ENCODE measurements at places on chromosomes 12 and 14. TPM values are rescaled to one million over a fixed set of nuclear protein-coding genes. Genes with fewer than 3 reads are reported as not detected.

Gene RNASE2
- not detected for total RNA-seq

Gene JPH4
- total RNA-seq: not detected

Gene OR6C2
- total RNA-seq: not detected

Gene GALNT8
- total RNA-seq: 2.1 TPM

Gene PAPLN
- total RNA-seq: 0.39 TPM

Gene GAPDH
- 4,315 TPM for total RNA-seq

Gene ENDOU
- not detected for total RNA-seq

Gene KLRC1
- 0.12 TPM for total RNA-seq

Gene C3AR1
- total RNA-seq: 0.60 TPM

Gene CHFR
- total RNA-seq: 65.6 TPM

Gene PPP1CC
- 469 TPM for total RNA-seq

Gene PRB2
- total RNA-seq: not detected

- peaks cover 10% of the 10 kb centered on the region for H3K27me3 ChIP-seq
- no peak overlapping the region for H3K27ac ChIP-seq
- no peaks in the 10 kb centered on the region for H3K4me1 ChIP-seq
- DNase-seq: no peak
- H3K36me3 ChIP-seq: no peaks in the 10 kb centered on the region
Measured at GRCh38 chr14:74973905-74974363, 18.5 kb upstream of the PGF start.

DNA sequence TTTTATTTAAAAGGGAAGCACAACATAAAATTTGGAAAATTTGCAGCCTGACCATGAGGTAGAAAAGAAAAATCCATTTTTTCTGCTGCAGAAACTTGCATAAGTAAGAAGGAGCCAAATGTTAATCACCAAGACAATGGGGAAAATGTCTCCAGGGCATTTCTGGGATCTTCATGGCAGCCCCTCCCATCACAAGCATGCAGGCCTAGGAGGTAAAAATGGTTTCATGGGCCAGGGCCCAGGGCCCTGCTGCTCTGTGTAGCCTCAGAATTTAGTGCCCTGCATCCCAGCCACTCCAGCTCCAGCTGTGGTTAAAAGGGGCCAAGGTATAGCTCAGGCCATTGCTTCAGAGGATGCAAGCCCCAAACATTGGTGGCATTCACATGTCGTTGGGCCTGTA is 735.6 kb downstream of the GALC start:
- H3K36me3 ChIP-seq: no peaks in the 10 kb centered on the region
- H3K4me1 ChIP-seq: no peaks in the 10 kb centered on the region
- no peak overlapping the region for H3K27ac ChIP-seq
- DNase-seq: no peak

DNA sequence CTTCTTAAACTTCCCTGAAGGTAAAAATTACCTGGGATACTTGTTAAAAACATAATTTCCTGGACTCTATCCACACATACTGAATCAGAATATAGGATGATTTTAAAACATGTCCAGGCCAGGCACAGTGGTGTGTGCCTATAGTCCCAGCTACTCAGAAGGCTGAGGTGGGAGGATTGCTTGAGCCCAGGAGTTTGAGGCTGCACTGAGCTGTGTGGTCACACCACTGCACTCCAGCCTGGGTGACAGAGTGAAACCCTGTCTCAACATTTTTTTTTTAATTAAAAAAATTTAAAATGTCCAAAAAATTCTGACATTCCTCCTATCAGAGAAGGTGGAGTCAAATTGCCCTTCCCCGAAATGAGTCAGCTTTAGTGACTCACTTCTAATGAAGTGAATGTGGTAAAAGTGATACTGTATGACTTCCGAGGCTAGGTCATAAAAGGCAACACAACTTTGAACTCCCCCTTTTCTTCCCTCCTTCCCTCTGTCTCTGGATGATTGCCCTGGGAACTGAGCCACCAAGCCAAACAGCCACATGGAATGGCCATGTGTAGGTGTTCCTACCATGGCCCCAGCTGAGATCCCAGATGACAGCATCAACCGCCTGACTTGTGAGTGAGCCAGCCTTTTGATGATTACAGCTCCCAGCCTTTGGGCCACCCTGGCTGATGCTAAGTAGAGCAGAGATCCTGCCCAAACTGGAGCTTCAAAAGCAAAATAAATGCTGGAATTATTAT is 36.3 kb downstream of the LIMA1 start:
- peaks cover 15% of the 10 kb centered on the region for H3K36me3 ChIP-seq
- peaks cover 38% of the 10 kb centered on the region for H3K4me1 ChIP-seq
- H3K27me3 ChIP-seq: peaks cover 1% of the 10 kb centered on the region
- H3K27ac ChIP-seq: peak overlapping the region; percentile 90
- peak overlapping the region; percentile 79 for H3K4me3 ChIP-seq

- no peak overlapping the region for H3K4me3 ChIP-seq
- peaks cover 64% of the 10 kb centered on the region for H3K36me3 ChIP-seq
- no peak for DNase-seq
- no peaks in the 10 kb centered on the region for H3K27me3 ChIP-seq
- H3K4me1 ChIP-seq: peaks cover 42% of the 10 kb centered on the region
- H3K27ac ChIP-seq: peak overlapping the region; percentile 67
Measured at GRCh38 chr12:54933376-54933775, 51.2 kb downstream of the TESPA1 start.

GRCh38 chr14:88505621-88506020 is 49.2 kb downstream of the PTPN21 start:
- no peak overlapping the region for H3K27ac ChIP-seq
- H3K36me3 ChIP-seq: no peaks in the 10 kb centered on the region
- H3K27me3 ChIP-seq: peaks cover 21% of the 10 kb centered on the region
- H3K4me1 ChIP-seq: no peaks in the 10 kb centered on the region

- H3K4me1 ChIP-seq: no peaks in the 10 kb centered on the region
- H3K4me3 ChIP-seq: no peak overlapping the region
- H3K27me3 ChIP-seq: peaks cover 11% of the 10 kb centered on the region
- no peaks in the 10 kb centered on the region for H3K36me3 ChIP-seq
- no peak for DNase-seq
Measured at GRCh38 chr14:65804439-65805112, 392.0 kb downstream of the FUT8 start.

- H3K27ac ChIP-seq: no peak within 1 kb of the TSS
- no peaks in the 10 kb centered on the region for H3K4me1 ChIP-seq
- H3K36me3 ChIP-seq: no peaks in the 10 kb centered on the region
- H3K27me3 ChIP-seq: peaks cover 24% of the 10 kb centered on the region
Measured at GRCh38 chr14:24398653-24399446, at the start of gene NYNRIN. NYNRIN (plus strand) TSS chr14:24399003; CDS start chr14:24399247, 244 bp downstream.

DNA sequence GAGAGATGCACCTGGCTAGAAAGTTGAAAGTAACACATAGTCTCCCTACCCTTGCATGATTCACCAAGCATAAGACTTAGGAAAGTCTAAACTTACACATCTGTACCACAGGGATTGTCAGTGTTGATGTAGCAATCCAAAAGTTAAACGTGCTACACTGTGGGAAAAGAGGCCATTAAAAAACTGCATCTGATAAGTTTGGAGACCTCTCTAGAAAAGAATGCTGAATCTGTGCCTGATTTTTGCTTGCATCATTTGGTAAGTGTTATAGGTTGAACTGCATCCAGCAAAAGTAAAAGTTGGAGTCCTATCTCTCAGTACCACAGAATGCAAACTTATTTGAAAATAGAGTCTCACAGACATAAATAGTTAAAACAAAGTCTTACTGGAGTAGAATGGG is 126.6 kb downstream of the SLC6A15 start:
- no peak overlapping the region for H3K4me3 ChIP-seq
- no peak overlapping the region for H3K27ac ChIP-seq
- DNase-seq: no peak
- H3K27me3 ChIP-seq: no peaks in the 10 kb centered on the region
- no peaks in the 10 kb centered on the region for H3K4me1 ChIP-seq

- no peaks in the 10 kb centered on the region for H3K4me1 ChIP-seq
- H3K36me3 ChIP-seq: no peaks in the 10 kb centered on the region
- no peak overlapping the region for H3K27ac ChIP-seq
- no peak overlapping the region for H3K4me3 ChIP-seq
Measured at GRCh38 chr12:130461447-130461815, 123.7 kb downstream of the PIWIL1 start.

DNA sequence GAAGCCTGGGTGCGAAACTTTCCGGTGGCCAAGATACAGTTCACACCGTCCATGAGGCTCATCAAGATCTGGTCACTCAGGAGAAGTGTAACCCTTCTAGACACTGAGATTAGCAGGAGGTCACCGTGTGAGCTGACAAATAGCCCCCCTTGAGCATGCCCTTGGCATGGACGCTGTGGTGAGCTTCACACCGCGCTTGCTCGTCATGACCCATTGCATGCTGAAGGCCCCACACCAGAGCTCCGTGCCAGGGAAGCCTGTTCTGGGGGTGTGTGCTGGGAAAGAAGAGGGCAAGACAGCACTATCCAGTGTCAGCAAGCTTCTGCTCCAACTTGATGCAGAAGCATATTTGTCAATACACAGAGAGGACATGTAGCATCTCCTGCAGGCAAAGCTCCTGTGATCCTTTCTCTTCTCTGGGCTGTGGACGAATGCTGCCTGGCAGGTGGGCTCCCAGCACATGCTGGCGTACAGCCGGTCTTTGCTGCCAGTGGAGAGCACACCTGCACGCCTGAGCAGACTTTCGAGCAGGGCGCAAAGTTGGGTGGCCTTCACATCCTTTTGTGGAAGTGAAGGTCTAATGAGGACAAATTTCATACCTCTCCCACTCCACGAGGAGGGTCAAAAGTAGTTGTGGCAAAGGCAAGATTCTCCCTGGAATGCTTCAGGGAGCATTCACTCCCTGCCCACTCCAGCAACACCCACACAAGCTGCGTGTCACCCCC is 126.9 kb upstream of the FKBP4 start:
- no peaks in the 10 kb centered on the region for H3K4me1 ChIP-seq
- H3K27ac ChIP-seq: no peak overlapping the region
- no peak overlapping the region for H3K4me3 ChIP-seq
- H3K36me3 ChIP-seq: no peaks in the 10 kb centered on the region
- DNase-seq: no peak

GRCh38 chr12:129103231-129103630 is 250.0 kb downstream of the GLT1D1 start:
- peaks cover 2% of the 10 kb centered on the region for H3K27me3 ChIP-seq
- H3K27ac ChIP-seq: no peak overlapping the region
- no peaks in the 10 kb centered on the region for H3K4me1 ChIP-seq
- H3K36me3 ChIP-seq: no peaks in the 10 kb centered on the region
- no peak overlapping the region for H3K4me3 ChIP-seq

GRCh38 chr12:41073633-41074472 is 114.3 kb upstream of the PDZRN4 start:
- H3K27ac ChIP-seq: no peak overlapping the region
- H3K4me1 ChIP-seq: no peaks in the 10 kb centered on the region
- no peaks in the 10 kb centered on the region for H3K36me3 ChIP-seq
- H3K4me3 ChIP-seq: no peak overlapping the region
- no peak for DNase-seq

GRCh38 chr12:1937481-1938224 is 19.2 kb upstream of the CACNA2D4 start:
- no peak for DNase-seq
- no peak overlapping the region for H3K27ac ChIP-seq
- H3K4me1 ChIP-seq: peaks cover 6% of the 10 kb centered on the region
- H3K27me3 ChIP-seq: no peaks in the 10 kb centered on the region
- H3K36me3 ChIP-seq: peaks cover 3% of the 10 kb centered on the region
- H3K4me3 ChIP-seq: no peak overlapping the region

DNA sequence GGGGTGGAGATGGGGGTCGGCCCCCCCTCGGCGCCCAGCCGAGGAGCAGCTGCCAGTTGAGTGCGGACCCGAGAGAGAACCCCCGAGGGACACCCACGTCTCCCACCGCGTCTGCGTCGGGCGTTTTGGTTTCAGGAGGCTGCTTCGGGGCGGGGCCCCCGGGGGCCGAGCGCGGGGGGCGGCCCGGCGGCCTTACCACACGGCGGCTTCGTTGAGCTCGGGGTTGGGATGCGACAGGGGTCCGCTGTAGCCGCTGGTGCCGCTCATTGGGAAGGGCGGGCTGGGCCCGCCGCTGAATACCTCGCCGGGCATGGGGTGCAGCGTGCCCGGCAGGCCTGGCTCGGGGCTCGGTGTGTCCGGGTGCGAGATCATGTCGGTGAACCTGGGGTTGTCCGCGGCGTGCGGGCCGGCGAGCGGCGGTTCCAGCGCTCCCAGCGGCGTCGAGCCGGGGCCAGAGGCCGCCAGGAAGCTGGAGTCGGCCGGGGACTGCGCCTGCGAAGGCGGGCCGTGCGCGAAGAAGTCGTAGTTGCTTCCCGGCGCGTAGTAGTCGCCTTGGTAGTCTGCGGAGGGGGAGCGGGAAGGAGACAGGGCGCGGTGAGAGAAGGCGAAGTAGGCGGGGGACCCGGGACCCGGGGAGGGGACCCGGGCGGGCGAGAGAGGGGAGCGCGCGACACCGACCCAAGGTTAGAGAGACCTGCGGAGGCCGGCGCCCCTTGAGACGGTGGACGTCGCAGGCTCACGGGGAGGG is 8.5 kb downstream of the LHX5 start:
- no peak overlapping the region for H3K4me3 ChIP-seq
- peak overlapping the region; percentile 79 for H3K27ac ChIP-seq
- H3K4me1 ChIP-seq: peaks cover 11% of the 10 kb centered on the region
- DNase-seq: no peak

- no peaks in the 10 kb centered on the region for H3K4me1 ChIP-seq
- DNase-seq: no peak
- no peak overlapping the region for H3K27ac ChIP-seq
- no peaks in the 10 kb centered on the region for H3K36me3 ChIP-seq
- peaks cover 23% of the 10 kb centered on the region for H3K27me3 ChIP-seq
Measured at GRCh38 chr12:3204730-3205531, 127.8 kb downstream of the TSPAN9 start.

GRCh38 chr14:104563742-104564615 is 15.6 kb upstream of the C14orf180 start:
- peaks cover 2% of the 10 kb centered on the region for H3K27me3 ChIP-seq
- no peaks in the 10 kb centered on the region for H3K4me1 ChIP-seq
- DNase-seq: peak; percentile 42
- H3K36me3 ChIP-seq: no peaks in the 10 kb centered on the region

GRCh38 chr12:49947593-49948226 is 2.8 kb upstream of the AQP2 start:
- H3K36me3 ChIP-seq: no peaks in the 10 kb centered on the region
- no peak overlapping the region for H3K27ac ChIP-seq
- no peak overlapping the region for H3K4me3 ChIP-seq

DNA sequence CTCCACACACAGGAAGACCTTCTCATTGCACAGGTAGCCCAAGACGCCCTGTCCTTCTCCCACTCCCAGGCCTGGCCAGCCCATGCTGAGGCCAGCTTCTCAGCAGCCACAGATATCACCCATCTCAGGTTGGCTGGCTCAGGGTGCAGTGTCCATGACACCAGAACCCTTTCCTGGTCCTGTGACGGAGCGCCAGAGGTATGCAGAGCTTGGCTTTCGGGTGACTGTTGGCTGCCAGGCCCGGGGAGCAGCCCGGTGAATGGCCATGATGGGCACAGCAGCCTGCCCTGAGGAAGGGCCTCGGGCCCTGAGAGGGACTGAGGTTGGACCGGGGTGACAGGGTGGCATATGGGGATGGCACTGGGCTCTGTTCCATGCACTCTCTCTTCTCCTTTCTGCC is 173.4 kb downstream of the TSPAN9 start:
- H3K4me3 ChIP-seq: no peak overlapping the region
- no peaks in the 10 kb centered on the region for H3K36me3 ChIP-seq
- H3K4me1 ChIP-seq: peaks cover 8% of the 10 kb centered on the region
- no peak overlapping the region for H3K27ac ChIP-seq
- peaks cover 5% of the 10 kb centered on the region for H3K27me3 ChIP-seq
- no peak for DNase-seq

GRCh38 chr12:99054601-99055128 is 409.6 kb downstream of the APAF1 start:
- DNase-seq: no peak
- H3K4me1 ChIP-seq: no peaks in the 10 kb centered on the region
- H3K27ac ChIP-seq: no peak overlapping the region
- no peaks in the 10 kb centered on the region for H3K36me3 ChIP-seq
- no peak overlapping the region for H3K4me3 ChIP-seq
- no peaks in the 10 kb centered on the region for H3K27me3 ChIP-seq
